Bone marrow (tissue), 2 donors: ENCODE measurements at places on chromosomes 11 and 22.

DNA sequence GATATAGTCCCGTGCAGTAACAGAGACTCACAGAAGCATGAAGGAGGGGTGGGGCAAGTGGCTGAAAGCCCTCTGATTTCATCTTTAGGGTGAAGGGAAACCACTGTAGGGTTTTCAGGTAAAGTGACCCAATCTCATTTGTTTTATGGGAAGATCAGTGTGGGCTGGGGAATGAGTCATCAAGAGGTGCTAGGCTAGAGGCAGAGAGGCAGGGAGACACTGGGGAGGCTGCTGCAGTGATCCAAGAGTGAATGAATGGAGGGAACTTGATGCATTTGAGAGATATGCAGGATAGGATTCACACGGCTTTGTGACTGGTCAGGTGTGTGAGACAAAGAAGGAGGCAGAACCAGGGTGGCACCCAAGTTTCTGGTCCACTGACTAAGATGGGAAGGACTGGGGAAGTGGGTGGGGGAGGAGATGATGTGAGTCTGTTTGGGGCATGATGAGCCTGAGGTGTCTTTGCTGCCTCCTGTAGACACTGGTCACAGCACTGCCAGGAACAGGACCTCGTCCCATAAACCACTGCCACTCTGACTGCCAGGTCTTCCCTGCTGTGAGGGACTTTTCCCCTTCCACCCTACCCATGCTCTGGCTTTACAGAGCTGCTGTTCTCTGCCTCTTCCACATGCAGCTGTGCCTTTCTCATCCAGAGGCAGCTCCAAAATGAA is 239.0 kb downstream of the TENM4 start:
- DNase-seq: no peak

DNA sequence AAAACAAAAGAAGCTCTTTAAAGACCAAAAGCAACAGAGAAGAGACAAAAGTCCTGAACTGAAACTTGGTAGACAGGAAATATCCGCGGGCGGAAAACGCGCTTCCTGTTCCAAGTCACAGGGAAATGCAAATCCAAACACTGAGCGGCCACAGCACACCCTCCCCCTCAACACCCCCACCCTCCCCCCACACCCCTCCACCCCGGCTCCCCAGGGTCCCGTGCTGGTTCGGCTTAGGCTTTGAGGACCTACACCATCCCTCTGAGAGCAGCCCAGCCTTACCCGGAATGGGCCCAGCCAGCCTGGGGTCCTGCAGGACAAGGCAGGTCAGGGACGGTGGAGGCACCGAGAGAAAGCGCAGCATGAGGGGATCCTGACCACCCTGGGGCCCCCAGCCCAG is 160.4 kb downstream of the BRD1 start:
- no peak for DNase-seq

- DNase-seq: no peak
Observed at GRCh38 chr11:64313491-64314145, 3.7 kb downstream of the TRMT112 start.

DNA sequence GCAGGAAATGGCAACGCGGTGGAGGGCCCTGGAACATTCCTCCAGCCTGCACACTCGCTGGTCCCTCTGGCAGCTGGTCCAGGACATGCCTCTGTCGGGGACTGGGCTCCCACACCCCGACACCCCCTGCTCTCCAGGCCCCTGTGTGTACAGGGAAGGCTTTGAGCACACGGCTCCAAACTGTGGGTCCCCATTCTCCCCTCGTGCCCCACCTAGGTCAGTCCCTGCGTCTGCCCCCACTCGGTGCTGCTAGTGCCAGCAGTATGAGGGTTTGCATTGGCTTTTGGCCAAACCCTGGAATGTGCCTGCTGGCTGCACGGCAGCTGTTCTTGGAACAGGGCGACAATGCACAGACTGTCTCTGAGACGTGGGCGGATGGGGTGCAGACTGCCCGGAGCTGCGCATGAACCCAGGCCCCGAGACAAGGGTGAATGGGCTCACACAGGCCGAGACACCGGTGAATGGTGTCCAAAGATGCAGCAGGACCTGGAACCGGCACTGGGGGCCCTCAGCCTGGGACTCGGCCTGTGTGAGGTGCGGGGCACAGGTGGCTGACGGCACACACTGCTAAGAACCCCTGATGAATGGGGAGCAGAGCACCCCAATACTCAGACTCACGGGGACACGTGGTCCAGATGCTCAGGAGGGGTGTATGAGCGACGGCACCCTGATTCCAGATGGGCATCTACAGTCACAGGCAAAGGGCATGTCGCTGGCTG is 7.5 kb upstream of the SYT8 start:
- DNase-seq: no peak

DNA sequence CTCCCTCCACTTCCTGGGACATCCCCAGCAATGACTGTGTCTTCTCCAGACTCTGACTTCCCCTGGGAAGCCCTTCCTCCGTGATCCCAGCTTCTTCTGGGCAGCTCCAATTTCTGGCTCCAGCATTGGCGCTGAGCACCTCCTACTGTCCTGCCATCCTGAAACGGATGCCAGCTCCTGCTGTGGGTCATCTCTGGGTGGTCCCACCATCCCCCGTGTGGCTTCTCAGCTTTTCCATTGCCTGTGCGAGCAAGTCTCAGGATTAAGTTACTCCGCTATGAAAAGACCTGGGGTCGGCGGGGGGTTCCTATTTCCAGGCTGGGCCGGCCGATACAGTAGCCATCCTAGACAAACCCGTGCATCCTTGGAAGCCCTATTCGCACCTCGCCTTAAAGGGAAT is 55.4 kb upstream of the FADD start:
- DNase-seq: no peak

DNA sequence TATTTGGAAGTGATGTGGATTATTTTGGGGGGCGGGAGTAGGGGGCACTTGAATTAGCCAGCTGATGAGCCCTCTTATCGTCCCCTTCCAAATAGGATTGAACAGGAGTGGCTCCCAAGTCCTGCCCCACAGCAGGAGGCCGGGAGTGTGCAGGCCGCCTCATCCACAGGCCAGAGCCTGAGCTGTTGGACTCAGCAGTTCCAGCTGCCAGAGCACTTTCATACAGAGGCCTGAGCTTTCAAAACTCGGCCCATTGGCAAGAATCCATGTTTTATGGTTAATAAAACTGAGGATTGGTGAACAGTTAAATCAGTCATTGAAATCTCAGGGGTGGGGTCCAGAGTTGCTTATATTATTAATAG is 9.6 kb downstream of the FAM118A start:
- no peak for DNase-seq

GRCh38 chr11:45213717-45214116 is 67.3 kb downstream of the PRDM11 start:
- no peak for DNase-seq

- DNase-seq: no peak
Observed at GRCh38 chr11:84800755-84801346, 826.3 kb downstream of the DLG2 start.

DNA sequence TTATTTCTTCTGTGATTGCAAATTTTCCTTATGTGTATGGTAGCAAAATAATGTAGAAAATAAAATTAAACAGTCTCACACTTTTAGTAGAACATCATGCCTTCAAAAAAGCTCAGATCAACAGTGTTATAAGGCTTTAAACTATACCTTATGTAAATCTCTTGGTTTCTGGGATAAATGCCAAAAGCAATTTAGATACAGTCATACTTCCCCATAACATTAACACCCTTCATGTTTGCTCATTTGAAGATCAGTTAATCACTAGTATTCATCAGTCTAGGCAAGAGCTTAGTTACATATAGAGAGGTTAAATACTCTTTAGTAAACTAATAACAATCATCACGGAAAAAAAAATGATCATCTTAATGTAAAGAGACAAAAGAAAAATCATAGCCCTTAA is 421.8 kb upstream of the ANO3 start:
- DNase-seq: no peak

GRCh38 chr22:20019661-20020532 is 1.0 kb upstream of the TANGO2 start:
- no peak for DNase-seq

GRCh38 chr11:124752471-124753102 is 532 bp upstream of the VSIG2 start:
- no peak for DNase-seq

DNA sequence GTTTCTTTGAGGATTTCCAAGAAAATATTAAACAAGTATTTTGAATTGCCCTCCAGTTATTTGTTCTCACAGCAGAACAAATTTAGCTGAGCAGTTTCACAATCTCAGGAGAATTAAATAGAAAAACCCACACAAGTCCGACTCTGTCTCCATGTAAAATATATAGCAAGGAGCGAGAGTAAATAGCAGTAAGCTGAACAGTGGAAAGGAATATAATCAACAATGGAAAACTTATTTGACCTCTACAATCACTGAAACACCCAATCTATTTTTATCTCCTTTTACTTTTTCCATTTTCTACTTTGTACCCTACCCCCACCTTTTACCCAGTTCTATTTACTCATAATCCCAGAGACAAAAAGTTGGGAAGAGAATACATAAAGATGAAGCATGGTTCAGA is 34.4 kb downstream of the NARS2 start:
- DNase-seq: no peak
